ENCODE measurements at places on chromosomes 12 and 14.

DNA sequence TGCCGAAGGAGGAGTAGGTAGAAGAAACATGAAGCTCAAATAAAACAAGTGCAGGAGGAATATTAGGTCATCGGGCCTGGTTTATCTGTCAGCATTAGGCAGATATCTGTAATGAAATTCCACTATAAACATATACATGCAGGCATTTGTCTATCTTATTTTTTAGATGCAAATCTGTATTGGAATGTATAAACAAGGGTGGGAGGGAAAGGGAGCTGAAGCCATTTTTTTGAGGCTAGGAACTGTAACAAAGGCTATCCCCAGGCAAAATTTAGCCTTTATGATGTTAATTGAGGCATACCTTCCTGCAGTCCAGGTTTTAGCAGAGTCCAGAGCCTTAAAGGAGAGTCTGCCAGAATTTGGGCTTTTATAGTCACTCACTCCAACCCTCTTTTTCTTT is 72.5 kb downstream of the PHLDA1 start:
- no peak for DNase-seq

DNA sequence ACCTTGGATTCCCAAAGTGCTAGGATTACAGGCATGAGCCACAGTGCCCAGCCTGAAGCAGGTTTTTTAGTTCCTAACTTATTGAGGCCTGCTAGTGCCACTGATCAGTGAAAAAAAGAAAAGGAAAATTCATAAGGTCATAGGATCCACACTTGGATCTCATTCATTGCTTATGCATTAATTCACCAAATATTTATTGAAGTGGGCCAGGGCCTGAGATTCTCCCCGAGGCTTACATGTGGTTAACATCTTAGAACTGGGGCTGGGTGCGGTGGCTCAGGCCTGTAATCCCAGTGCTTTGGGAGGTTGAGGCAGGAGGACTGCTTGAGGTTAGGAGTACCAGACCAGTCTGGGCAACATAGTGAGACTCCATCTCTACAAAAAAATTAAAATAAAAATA is 29.5 kb upstream of the MAP1LC3B2 start:
- no peak for DNase-seq

GRCh38 chr12:80861641-80862378 is 75.9 kb downstream of the LIN7A start:
- DNase-seq, result no peak

GRCh38 chr12:94872971-94873733 is 130.3 kb downstream of the NDUFA12 start:
- no peak for DNase-seq

DNA sequence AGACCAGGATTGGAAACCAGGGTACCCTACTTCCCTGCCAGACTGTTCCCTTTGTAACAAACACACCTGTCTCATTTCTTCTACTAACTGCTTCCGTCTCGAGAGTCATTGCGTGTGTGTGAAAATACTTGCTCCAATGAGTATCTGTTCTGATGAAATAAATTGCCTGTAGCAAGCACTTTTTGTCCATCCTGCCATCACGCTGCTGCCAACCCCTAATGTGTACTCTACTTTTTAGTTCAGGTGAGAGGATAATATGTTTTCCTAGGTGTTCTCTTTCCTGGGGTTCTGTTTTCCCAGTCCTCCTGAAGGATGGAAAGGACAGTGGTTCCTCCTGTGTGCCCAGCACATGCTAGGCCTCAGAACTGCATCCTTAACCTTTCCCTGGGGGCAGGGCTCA is 1.0 kb downstream of the TUNAR start:
- DNase-seq, result no peak

DNA sequence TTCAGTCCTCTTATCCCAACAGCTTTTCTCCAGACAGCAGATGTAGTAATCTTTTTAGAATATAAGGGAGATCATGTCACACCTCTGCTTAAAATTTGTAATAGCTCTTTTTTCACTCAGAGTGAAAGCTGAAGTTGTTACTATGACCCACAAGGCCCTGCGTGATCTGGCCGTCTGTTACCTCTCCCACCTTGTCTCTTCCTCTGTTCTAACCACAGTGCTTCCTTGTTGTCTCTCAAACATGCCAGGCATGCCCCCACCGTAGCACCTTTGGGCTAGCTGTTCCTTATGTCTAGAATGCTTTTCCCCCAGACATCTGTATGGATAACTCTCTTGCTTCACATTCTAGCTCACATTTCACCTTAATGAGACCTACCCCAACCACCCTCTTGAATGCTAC is 6.5 kb downstream of the NECAP1 start:
- no peak for DNase-seq

DNA sequence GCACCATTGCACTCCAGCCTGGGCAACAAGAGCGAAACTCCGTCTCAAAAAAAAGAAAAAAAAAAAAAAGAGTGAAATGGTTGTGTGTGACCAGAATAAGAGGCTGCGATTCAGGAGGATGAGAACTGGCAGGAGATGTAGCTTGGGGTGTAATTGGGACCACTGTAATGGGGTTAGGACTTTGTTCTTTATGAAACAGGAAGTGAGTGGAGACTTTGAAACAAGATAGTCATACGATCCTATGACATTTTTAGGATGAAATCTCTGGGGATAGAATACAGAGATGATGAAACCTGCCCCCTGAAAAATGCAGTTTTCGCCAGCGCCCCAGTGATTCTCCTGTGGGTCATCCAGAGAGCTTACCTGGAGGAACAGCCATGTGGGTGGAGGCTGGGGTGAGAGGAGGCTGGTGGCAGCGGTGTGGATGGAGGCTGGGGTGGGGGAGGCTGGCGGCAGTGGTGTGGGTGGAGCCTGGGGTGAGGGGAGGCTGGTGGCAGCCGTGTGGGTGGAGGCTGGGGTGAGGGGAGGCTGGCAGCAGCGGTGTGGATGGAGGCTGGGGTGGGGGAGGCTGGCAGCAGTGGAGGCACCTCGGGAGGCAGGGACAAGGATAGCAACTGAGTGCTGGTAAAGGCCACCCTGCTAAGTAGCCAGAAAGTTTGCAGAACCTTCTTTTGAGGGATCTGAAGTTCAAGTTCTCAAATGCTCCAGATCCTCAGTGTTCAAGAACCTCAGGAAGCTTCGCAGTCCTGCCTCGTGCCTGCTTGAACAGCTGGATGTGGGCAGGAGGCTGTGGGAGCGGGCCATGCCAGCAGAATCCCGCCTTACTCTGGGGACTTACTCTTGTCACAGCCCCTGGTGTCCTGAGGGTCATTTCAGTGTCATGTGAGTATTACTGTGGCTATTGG is 20.2 kb downstream of the FBXL14 start:
- DNase-seq, result no peak

- no peak for DNase-seq
These were observed 52.6 kb upstream of the BICD1 start for GRCh38 chr12:32053881-32054624.

DNA sequence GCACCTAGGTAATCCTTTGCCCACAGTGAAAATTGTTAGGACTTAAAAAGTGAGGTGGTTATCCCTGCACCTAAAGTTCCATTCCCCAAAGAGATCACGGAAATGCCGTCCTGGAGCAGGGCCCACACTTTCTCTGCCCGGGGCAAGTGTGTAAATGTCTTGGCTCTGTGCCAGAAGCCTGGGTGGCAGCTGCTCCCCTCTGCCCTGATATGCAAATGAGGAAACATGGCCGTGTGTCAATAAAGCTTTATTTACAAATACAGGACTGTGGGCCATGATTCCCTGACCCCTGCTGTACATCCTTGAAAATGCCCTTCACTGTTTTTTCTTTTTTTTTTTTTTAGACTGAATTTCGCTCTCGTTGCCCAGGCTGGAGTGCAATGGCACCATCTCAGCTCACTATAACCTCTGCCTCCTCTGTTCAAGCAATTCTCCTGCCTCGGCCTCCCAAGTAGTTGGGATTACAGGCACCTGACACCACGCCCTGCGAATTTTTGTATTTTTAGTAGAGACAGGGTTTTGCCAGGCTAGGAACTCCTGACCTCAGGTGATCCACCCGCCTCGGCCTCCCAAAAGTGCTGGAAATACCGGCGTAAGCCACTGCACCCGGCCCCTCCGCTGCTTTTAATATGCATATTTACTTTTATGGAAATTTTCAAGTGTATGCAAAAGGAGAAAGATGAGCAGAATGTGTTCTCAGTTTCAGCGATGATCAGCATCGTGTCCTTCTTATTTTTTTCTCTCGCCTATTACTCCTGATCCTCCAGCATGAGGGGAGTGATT is 75.5 kb downstream of the GALNT9 start:
- DNase-seq, result no peak

DNA sequence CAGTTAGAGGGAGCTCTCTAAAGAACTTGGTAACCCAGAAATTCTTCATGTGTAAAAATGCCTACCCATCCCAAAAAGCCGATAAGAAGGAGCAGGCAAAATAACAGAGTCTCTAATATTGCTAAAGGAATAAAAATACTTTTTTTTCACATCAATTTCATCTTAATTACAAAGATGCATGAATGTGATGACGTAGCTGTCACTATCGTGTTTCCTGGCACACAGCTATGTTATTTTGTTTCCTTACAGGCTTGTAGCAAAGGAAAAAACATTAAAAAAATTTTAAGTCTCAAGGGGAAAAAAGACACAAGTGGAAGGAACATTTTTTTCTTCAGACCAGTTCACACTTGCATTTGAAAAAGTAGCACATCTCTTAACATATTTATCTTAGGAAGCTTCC is 10.3 kb upstream of the LGALS3 start:
- no peak for DNase-seq

DNA sequence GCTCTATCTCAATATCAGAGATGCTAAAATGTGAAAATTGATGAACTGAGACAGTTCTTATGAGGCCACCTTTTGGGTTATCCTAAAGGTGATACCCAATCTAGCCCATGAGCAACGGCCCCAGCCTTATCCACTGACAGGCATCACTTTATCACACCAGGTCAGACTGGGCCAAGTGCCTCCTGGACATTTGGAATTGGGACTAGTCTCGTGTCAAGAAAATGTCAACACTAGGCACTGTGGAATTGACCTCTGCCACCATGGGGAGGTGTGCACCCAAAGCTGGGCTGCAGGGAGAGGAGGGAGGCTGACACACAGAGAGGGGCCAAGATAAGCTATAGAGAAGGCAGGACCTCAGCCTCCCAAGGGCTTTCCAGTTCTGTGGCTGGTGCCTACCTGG is 78.5 kb upstream of the ZFP36L1 start:
- no peak for DNase-seq

GRCh38 chr14:54330876-54331275 is 65.9 kb upstream of the CDKN3 start:
- DNase-seq, result no peak

DNA sequence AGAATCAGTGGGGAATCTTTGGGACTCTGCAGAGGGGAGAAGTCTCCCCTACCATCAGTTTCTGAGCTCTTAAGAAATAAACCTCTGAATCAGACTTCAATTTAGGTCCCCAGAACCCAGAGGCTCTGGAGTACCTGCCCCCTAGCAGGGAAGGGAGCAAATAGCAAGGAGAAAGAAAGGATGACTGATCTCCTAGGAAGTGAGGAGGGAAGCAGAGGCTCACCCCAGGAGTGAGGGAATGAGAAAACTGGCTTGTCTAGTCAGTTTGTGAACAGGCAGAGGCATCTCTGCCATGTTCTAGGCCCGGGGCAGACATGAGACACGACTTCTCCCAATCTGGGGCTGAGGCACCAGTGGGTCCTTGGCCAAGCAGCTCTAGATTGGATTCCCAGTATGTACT is 24.3 kb upstream of the SMUG1 start:
- no peak for DNase-seq

DNA sequence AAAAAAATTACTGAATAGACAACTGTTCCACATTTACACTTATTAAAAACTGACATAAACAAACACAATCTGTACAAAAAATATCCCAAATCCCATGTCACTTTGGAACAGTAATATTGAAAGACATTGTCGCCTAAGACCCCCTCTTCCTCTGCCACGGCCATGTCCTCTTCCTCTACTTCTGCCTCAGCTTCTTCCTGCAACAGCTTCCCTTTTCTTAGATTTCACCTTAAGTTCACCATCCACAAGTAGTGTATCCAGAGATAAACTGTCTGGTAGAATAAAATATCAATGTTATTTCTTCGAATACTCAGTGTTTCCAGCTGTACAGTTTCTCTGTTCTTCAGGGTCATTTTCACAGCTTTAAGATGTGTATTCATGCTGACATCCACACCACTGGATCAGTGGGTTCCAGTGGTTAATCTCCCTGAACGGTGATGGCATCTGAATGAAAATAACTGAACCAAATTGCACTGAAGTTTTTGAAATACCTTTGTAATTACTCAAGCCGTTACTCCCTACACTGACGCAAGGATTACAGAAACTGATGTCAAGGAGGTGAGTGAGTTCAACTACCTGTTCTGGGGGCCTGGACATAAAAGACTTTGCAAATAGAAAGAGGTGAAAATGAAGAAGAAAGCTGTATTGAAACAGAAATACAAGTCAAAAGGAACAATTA is 208.5 kb downstream of the C12orf50 start:
- DNase-seq, result no peak

GRCh38 chr14:29637411-29637810 is 290.2 kb downstream of the PRKD1 start:
- DNase-seq, result no peak

DNA sequence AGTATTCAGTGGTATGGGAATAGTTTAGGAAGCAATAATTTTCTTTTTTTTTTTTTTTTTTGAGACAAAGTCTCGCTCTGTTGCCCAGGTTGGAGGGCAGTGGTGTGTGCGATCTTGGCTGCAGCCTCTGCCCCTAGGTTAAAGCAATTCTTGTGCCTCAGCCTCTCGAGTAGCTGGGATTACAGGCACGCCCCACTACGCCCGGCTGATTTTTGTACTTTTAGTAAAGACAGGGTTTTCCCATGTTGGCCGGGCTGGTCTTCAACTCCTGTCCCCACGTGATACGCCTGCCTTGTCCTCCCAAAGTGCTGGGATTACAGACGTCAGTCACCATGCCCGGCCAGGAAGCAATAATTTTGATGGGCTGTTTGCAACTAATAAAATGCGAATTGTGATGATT is 62.1 kb downstream of the ATG14 start:
- no peak for DNase-seq

- no peak for DNase-seq
These were observed 108.7 kb downstream of the BTG1 start for GRCh38 chr12:92036771-92037453.

GRCh38 chr14:31261859-31262731 is 54.5 kb upstream of the HECTD1 start:
- DNase-seq, result no peak

GRCh38 chr12:106217706-106218105 is 30.1 kb downstream of the CKAP4 start:
- DNase-seq, result no peak

DNA sequence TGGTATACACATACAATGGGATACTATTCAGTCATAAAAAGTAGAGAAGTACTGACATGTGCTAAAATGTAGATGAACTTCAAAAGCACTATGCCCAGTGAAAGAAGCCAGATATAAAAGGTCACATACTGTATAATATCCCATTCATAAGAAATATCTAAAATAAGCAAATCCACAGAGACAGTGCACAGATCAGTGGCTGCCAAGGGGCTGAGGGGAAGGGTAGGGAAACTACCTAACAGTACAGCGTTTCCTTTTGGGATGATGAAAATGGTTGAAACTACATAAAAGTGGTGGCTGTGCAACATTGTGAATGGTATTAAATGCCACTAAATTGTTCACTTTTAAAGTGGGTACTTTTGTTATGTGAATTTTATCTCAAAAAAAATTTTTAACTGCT is 11.9 kb downstream of the EAPP start:
- no peak for DNase-seq

GRCh38 chr14:100476012-100476822 is 111.0 kb downstream of the BEGAIN start:
- no peak for DNase-seq

Measured in stimulated activated CD4-positive, alpha-beta T cell treated with anti-CD3 and anti-CD28 coated beads, Interleukin-15, amount 100 ng/mL, for 1 hour (primary cell).